Placental pericyte (primary cell): ENCODE measurements at places on chromosomes 3 and 15. TPM values are rescaled to one million over a fixed set of nuclear protein-coding genes. Genes with fewer than 3 reads are reported as not detected.

The ROPN1B gene
- not detected in 2 replicates for total RNA-seq

The ZIC4 gene
- total RNA-seq: not detected in 2 replicates

The FOXB1 gene
- total RNA-seq: not detected in 2 replicates

The SLCO2A1 gene
- 1.6 TPM in 1 of 2 replicates, not detected in the other for total RNA-seq

The CCR5 gene
- not detected in 2 replicates for total RNA-seq

The OSTN gene
- total RNA-seq: 3.4 TPM in 1 of 2 replicates, not detected in the other

The IL20RB gene
- total RNA-seq: 1.9 and 2.0 TPM in 2 replicates

The ARGFX gene
- not detected in 2 replicates for total RNA-seq

The PRSS50 gene
- total RNA-seq: not detected in 2 replicates

The TLR9 gene
- total RNA-seq: not detected in 2 replicates

The CAPN3 gene
- total RNA-seq: 0.88 and 2.0 TPM in 2 replicates

The DNAJA4 gene
- total RNA-seq: 1.8 and 1.9 TPM in 2 replicates

The COLQ gene
- total RNA-seq: 0.29 and 0.66 TPM in 2 replicates

The HACL1 gene
- total RNA-seq: 23.0 and 26.0 TPM in 2 replicates
